ENCODE measurements at places on chromosomes 13 and 19.

DNA sequence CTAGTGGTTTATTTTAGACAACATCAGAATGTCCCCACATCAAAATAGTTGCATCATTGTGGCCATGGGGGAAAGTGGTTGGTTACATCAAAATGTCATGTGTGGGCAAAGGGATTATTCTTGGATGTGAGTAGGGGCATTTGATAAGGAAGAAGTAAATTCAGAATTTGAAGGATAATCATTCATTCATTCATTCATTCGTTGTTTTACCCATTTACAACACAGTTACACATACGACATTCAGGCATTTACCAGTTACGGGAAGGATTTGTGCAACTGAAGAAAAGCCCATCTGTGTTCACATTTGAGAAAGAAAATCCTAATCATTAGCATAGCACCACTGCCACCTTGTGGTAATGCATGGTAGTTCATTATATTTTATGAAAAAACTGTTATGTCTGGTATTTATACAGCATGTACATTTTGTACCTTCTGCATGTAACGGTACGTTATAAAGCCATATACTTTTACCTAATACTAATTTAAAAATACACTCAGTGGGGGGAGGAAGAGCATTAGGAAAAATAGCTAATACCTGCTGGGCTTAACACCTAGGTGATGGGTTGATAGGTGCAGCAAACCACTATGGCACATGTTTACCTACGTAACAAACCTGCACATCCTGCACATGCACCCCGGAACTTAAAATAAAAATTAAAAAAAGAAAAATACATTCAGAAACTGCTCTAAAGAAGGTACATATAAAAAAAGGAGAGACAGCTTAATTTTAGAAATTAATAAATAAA is 62.1 kb downstream of the DGKH start:
- DNase-seq: peak; percentile 51

- DNase-seq: no peak
These were observed 5.8 kb downstream of the ZIC2 start for GRCh38 chr13:99987154-99988019.

DNA sequence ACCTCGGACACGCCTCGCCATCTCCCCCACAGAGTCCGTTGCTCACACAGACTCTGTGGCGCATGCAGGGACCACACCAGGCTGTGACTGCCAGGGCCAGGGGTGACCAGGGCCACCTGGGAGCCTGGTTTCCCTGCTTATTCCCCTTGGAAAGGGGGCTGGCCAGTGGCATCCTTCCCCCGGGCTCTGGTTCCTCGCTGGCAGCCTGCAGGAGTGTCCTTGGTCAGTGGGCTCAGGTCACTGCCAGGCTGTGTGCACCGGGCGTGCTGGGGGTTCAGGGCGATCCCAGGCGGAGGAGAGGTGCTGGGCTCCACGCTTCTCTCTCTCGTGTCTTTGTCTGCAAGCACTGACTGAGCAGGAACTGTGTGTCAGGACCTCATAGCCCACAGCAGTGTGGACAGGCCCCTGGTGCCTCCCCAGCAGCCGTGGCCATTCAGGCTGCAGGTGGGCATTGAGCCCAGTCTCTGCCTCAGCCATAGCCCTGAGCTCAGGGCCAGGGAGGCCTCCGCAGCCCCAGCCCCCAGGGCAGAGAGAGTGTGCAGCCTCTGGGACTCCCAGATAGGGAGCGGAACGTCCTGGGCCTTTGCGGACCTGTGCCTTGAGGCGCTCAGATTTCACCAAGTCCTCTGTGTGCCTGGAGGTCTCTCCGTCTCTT is 6.5 kb downstream of the PIAS4 start:
- DNase-seq: no peak

- DNase-seq: no peak
These were observed 13.0 kb downstream of the TFDP1 start for GRCh38 chr13:113597391-113598080.

DNA sequence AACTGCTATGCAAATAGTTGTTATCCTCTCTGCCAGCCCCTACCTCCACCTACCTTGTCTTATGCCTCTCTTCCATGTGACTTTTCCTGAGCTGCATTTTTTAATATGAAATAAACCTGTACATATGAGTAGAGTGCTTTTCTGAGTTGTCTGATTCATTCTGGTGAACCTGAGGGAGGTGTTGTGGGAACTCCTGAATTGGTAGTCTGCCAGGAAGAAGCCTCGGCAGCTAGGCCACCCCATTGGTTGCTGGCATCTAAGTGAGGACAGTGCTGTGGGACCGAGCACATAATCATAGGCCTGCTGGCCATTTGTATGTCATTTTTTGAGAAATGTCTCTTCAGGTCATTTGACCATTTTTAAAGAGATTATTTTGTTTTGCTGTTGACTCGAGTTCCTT is 1146.8 kb downstream of the UQCRFS1 start:
- no peak for DNase-seq

DNA sequence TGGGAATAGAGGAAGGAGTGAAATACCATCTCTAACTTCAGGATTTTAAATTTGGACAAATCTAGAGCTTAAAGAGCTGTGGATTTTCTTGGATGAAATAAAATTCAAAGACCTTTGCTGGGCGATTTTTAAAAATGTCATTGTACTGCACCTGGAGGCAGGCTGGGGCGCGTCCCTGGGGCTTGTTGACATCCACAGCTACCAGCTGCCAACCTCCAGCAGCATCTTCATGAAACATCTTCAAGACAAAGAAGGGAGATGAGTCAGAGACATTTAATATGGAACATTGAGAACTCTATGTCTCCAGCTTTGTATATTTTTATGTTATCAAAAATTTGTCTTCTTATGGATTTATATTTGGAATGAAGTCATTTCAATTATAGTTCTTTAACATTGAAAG is 132.5 kb downstream of the NALCN start:
- DNase-seq: no peak

DNA sequence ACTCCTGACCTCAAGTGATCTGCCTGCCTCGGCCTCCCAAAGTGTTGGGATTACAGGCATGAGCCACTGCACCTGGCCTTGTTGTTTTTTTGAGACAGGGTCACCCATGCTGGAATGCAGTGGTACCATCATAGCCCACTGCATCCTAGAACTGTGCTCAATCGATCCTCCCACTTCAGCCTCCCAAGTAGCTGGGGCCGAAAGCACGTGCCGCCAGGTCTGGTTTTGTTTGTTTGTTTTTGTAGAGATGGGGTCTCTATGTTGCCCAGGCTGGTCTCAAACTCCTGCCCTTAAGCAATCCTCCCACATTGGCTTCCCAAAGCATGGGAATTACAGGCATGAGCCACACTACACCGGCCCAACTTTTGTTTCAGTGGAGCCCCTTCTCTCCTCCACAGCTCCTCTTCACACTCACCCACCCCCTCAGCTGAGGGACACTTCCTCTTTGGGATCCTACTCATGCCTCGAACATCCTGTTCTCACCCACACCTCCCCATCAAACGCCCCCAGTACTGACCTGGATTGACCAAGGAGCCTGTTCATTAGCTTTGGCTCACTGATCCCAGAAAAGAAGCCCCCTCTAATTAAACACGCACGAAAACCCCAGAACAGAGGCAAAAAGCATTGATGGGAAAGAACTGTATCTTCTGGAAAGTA is 12.8 kb upstream of the CERS4 start:
- DNase-seq: no peak

DNA sequence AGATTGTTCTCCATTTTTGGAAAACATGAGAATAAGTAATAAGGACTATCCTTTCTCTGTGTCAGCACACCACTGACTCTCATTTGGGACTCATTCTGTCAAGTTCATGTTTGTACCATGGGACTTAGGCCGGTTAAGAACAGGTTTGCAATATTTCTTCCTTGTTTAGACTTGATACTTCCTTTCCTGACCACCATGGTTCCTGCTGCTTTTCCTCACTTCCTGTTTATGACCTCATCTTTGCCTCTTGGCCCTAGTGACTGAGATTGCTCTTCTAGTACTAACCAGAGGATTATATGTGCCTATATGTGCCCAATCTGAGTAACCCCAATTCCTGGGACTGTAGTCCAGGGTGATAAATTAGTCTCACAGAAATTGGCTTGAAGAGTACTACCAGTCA is 32.5 kb upstream of the NDFIP2 start:
- DNase-seq: no peak

- no peak for DNase-seq
These were observed 403 bp upstream of the SIAH3 start for GRCh38 chr13:45851956-45852355.

GRCh38 chr19:3145909-3146676 is 10.3 kb downstream of the GNA15 start:
- no peak for DNase-seq

DNA sequence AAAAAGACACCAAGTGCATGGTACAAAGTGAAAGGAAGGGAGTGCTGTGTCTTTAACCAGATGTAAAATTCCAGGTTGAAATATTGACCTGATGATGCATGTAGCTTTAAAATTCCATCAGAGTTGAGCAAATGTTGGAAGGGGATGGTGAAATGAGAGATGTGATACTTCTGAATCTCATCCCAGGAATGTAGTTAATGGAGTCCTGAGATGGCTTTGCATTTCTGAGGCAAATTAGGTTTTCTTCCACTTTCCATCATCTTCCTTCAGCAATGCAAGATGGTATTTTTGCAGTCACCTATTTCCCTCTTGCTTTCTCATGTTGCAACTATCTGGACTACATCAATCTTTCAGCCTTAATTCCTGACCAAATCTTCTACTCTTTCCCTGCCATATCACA is 194.1 kb upstream of the MIR17HG start:
- no peak for DNase-seq

DNA sequence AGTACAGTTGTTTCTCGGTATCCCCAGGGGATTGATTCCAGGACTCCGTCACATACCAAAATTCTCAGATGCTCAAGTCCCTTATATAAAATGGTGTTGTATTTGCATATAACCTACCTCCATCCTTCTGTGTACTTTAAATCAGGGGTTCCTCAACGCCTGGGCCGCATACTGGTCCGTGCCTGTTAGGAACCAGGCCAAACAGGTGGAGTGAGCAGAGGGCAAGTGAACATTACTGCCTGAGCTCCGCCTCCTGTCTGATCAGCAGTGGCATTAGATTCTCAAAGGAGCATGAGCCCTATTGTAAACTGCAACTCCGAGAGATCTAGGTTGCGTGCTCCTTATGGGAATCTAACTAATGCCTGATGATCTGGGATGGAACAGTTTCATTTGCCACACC is 42.2 kb upstream of the KCTD4 start:
- DNase-seq: no peak

- no peak for DNase-seq
These were observed 1251.0 kb downstream of the PCDH17 start for GRCh38 chr13:58882516-58882915.

DNA sequence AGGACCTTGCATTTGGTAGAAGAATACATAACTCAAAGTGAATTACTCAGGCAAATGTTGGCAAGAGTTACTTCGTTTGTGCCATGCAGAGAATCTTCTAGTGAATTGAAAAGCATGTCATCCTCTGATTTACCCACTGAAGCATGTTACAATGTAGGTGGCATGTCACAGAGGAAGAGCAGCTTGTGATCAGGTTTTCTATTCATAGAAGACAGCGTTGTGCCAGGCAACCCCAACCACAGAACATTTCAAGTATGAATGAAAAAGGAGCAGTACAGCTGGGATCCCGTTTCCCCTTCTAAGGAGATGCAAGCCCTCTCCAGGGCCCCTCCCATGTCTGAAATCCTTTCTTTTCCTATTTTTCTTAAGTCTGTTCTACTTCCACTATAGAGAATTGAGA is 6.0 kb upstream of the KATNAL1 start:
- DNase-seq: no peak

- DNase-seq: no peak
These were observed 27.9 kb downstream of the PAN3 start for GRCh38 chr13:28166257-28166656.

- no peak for DNase-seq
These were observed 98.8 kb upstream of the CACNA1A start for GRCh38 chr19:13604902-13605586.

GRCh38 chr13:66665991-66666390 is 564.1 kb downstream of the PCDH9 start:
- DNase-seq: no peak
